ENCODE measurements at places on chromosomes 16 and 17. TPM values are rescaled to one million over a fixed set of nuclear protein-coding genes. Genes with fewer than 3 reads are reported as not detected.

Gene TNRC6C
- total RNA-seq = 3.1 TPM

Gene ARHGAP44
- total RNA-seq = 2.4 TPM

Gene KRT33B
- not detected for total RNA-seq

Gene TCAP
- 0.93 TPM for total RNA-seq

Gene OR4D1
- total RNA-seq = not detected

Gene TBX6
- total RNA-seq = 0.24 TPM

Gene LGALS9B
- total RNA-seq = not detected

Gene LAT
- total RNA-seq = 4.3 TPM

Gene CTDNEP1
- total RNA-seq = 238 TPM

Gene CLDN6
- total RNA-seq = 0.40 TPM

Gene INCA1
- total RNA-seq = 1.5 TPM

Gene SMIM5
- total RNA-seq = 1.1 TPM

Gene PARD6A
- 2.2 TPM for total RNA-seq

Gene ABCC11
- 0.17 TPM for total RNA-seq

Gene PIK3R6
- not detected for total RNA-seq

Gene ZNRF1
- 23.8 TPM for total RNA-seq

Gene STAT3
- total RNA-seq = 71.7 TPM

Gene TP53TG3C
- 0.24 TPM for total RNA-seq

Gene CSH1
- total RNA-seq = not detected

Gene GUCY2D
- total RNA-seq = 0.41 TPM

Gene MT1X
- total RNA-seq = 624 TPM

Gene AOC2
- total RNA-seq = 1.8 TPM

Gene CD7
- total RNA-seq = 0.17 TPM

Gene TMED6
- total RNA-seq = not detected

Gene C17orf113
- total RNA-seq = 0.70 TPM

Gene IRX3
- total RNA-seq = 5.8 TPM

Gene OVCA2
- 79.7 TPM for total RNA-seq
